Activated CD4-positive, alpha-beta T cell treated with anti-CD3 and anti-CD28 coated beads, Interleukin-2, amount 10 ng/mL, durations not matched to agents 24 days and 14 days (primary cell): ENCODE measurements at places on chromosomes 6 and 20.

- peak overlapping the region; percentile 81 for H3K4me3 ChIP-seq
- H3K27me3 ChIP-seq = peaks cover 47% of the 10 kb centered on the region
- no peaks in the 10 kb centered on the region for H3K36me3 ChIP-seq
- H3K27ac ChIP-seq = no peak overlapping the region
Observed at GRCh38 chr6:142302421-142303175, 791 bp downstream of the ADGRG6 start.

DNA sequence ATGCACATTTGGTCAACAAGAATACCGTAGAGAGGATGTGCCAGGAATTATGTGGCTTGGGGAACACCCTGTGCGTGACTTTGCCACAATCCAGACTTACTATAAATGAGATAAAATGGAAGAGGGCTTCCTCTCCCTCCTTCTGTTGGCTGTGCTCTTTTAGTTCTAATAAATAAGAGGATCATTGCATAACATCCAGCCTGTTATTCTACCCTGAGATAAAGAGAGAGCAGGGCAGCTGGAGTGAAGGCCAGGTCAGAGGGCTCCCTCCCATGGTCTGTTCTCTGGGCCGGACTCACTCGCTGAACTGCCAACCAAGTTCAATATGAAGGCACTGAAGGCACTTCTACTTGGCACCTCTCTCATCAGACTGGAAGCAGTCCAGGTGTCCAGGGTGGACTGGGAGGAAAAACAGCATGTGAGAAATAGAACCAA, 91.7 kb downstream of the MTFR2 start:
- H3K36me3 ChIP-seq = peaks cover 69% of the 10 kb centered on the region
- peaks cover 2% of the 10 kb centered on the region for H3K27me3 ChIP-seq
- no peak for DNase-seq
- no peak overlapping the region for H3K4me3 ChIP-seq
- H3K4me1 ChIP-seq = peaks cover 5% of the 10 kb centered on the region

- no peak overlapping the region for H3K4me3 ChIP-seq
- H3K36me3 ChIP-seq = no peaks in the 10 kb centered on the region
- no peak for DNase-seq
- H3K4me1 ChIP-seq = peaks cover 3% of the 10 kb centered on the region
Observed at GRCh38 chr6:126698732-126699240, 358.9 kb downstream of the CENPW start.

DNA sequence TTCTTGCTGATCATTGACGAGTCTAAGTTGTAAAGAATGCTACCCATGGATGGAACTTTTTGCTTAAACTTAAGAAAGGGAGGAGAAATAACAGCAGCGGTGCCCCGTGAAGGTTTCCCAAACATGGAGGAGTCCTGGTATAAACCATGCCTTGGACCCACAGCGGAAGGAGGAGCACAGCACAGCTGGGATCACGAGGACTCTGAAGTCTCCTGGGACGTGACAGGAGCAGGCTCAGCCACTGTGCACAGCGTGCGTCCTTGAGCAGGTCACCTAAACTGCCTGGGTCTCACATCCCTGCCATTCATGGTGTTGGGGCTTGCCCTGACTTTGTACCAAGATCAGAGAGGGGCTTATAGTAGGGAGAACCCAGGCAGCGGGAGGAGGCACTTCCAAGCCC, 56.1 kb upstream of the UNC93A start:
- H3K27ac ChIP-seq = no peak overlapping the region
- no peak overlapping the region for H3K4me3 ChIP-seq

GRCh38 chr6:41584668-41585205, 38.6 kb downstream of the FOXP4 start:
- H3K36me3 ChIP-seq = no peaks in the 10 kb centered on the region
- no peak overlapping the region for H3K27ac ChIP-seq
- DNase-seq = no peak

DNA sequence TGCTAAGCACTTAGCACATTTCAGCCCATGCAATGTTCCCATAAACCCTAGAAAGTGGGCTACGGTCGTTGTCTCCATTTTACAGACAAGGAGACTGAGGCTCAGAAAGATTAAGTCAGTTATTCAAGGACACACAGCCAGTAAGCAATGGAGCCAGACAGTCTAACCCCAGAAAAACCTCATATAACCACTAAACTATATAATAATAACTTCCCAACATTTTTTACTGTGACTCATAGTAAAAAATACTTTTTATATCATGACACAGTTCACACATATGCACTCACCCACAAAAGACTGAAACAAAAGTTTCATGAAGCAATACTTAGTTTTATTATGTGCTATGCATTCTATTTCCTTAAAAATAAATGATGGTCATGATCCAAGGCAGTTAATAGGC, 66.2 kb upstream of the EYA2 start:
- H3K4me3 ChIP-seq = no peak overlapping the region
- H3K4me1 ChIP-seq = no peaks in the 10 kb centered on the region
- H3K36me3 ChIP-seq = no peaks in the 10 kb centered on the region
- H3K27me3 ChIP-seq = peaks cover 13% of the 10 kb centered on the region

DNA sequence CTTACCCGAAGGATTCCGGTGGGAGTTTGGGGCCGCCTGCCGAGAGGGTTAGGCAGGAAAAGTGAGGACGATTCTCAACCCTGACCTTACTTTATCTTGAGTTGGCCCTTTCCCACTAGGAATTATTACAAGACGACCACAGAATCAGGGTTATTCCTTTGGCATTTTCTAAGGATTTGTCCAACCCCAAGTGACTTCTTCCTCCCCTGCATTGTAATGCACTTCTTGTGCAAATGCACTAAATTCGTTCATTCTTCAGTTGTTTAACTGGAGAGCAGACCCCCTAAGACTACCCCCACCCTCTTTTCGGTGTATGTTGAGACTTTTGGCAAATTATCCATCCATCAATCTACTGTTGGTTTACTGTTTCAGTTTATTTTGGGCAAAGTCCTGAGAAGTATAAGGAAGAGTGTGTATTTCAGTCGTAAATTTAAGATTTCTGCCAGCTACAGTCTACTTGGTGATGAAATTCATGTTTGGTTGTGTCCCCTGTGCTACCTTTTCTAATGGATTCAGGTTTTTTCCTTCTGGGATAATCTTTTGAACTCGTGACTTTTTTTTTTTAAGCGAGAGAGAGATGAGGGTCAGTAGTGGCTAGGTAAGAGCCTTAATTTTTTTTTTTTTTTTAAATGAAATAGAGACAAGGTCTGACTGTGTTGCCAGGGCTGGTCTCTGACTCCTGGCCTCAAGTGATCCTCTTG, 611 bp upstream of the TMEM217 start:
- DNase-seq = no peak
- peaks cover 45% of the 10 kb centered on the region for H3K4me1 ChIP-seq
- H3K36me3 ChIP-seq = peaks cover 14% of the 10 kb centered on the region
- no peaks in the 10 kb centered on the region for H3K27me3 ChIP-seq
- peak overlapping the region; percentile 95 for H3K27ac ChIP-seq
- H3K4me3 ChIP-seq = peak overlapping the region; percentile 88

GRCh38 chr6:84897988-84898594, 133.7 kb upstream of the TBX18 start:
- H3K36me3 ChIP-seq = no peaks in the 10 kb centered on the region
- no peak overlapping the region for H3K27ac ChIP-seq
- H3K4me1 ChIP-seq = no peaks in the 10 kb centered on the region
- peak; percentile 10 for DNase-seq

- no peaks in the 10 kb centered on the region for H3K4me1 ChIP-seq
- H3K36me3 ChIP-seq = no peaks in the 10 kb centered on the region
- no peaks in the 10 kb centered on the region for H3K27me3 ChIP-seq
- no peak for DNase-seq
Observed at GRCh38 chr20:6299456-6299855, 176.6 kb upstream of the FERMT1 start.

DNA sequence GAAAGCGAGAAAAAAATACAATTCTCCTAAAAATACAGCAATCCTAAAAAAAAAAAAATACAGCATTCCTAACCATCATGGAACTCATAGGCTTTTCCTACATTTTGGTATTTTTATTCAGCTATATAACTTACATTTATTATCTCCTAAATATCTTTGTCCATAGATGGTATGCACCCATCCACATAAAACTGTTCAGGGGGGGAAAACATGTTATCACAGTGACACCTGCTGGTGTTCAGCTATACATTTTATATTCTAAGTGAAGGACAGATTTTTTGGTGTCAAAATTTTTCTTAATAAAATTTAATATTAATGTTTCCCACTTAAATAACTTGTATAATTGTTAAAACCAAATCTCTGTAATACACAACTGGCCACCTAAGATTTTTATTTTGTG, 58.0 kb downstream of the BLOC1S5 start:
- H3K4me3 ChIP-seq = no peak overlapping the region
- peaks cover 3% of the 10 kb centered on the region for H3K4me1 ChIP-seq
- no peak overlapping the region for H3K27ac ChIP-seq

DNA sequence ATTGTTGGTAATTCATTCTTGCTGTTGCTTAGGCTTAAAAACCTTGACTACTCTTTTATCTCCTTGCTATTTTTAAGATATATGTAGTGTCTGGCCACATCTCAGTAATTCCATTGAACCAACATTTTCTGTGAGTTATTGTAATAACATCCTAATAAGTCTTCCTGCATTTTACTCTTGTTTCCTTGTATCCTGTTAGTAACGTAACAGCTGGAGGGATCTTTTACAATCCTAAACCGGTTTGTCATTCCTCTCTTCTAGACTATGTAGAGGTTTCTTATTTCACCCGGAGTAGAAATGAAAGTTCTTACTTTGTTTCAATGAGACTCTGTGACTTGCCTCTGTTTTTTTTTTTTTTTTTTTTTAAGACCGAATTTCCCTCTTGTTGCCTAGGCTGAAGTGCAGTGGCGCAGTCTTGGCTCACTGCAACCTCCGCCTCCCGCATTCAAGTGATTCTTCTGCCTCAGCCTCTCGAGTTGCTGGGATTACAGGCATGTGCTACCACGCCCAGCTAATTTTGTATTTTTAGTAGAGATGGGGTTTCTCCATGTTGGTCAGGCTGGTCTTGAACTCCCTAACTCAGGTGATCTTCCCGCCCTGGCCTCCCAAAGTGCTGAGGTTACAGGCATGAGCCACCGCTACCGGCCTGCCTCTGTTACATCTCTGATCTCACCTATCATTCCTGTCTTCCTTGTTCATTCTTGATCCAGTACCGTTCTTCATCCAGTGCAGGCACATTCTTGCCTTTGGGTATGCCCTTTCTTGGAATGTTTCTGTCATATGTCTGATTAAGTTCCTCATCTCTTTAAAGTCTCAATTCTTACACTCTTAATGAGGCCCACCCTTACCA, 44.7 kb downstream of the NCOA3 start:
- H3K4me1 ChIP-seq = peaks cover 43% of the 10 kb centered on the region
- peaks cover 39% of the 10 kb centered on the region for H3K36me3 ChIP-seq
- no peak overlapping the region for H3K4me3 ChIP-seq
- DNase-seq = no peak
- no peaks in the 10 kb centered on the region for H3K27me3 ChIP-seq

DNA sequence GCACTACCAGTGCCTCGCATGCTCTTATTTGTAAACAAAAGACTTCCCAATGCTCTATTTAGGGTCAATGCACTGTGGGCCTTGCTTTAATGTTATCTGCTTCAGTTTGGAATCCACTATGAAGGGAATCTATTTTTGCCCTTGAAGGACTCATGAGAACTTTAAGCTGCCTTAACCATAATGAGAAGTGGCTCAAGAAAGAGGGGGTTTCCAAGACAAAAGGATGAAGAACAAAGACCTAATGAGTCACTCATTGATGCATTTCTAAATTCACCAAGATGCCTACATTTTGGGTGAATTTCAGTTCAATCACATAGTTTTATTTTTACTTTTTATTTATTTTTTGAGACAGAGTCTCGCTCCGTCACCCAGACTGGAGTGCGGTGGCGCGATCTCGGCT, 228.2 kb downstream of the LY86 start:
- H3K4me1 ChIP-seq = peaks cover 9% of the 10 kb centered on the region
- H3K27me3 ChIP-seq = peaks cover 19% of the 10 kb centered on the region
- no peaks in the 10 kb centered on the region for H3K36me3 ChIP-seq
